ENCODE measurements at places on chromosomes 7 and 10.

DNA sequence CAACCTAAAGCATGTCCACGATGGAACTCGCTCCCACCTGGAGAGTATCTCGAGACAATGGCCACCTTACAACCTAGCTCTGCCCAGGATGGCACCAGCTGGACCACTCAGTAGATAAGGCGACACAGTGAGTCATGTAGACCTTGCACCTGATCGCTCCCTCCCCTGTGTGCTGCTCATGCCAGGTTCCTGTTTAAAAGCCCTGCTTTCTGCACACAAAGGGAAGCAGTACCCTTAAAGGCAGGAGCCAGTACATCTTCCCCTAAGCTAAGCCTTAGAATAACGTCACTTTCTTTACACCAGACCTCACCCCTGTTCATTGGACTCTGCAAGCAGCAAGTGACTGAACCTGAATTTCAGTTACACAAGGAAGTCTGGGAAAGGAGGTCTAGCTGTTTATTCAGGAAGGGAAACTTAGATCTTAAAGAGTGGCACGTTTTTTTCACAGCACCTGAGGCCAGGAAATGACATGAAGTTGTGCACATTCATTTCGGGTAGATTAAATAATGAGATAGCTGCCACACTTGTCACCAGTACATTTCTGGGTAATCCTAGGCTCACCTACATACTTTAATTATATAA lies 117.9 kb downstream of the MTPAP start:
- no peak for DNase-seq

- DNase-seq = no peak
These were observed 120.7 kb downstream of the TES start for GRCh38 chr7:116331020-116331419.

GRCh38 chr10:46514431-46514861 lies 42.0 kb downstream of the GPRIN2 start:
- no peak for DNase-seq

- DNase-seq = peak; percentile 77
These were observed 441 bp downstream of the BMI1 start for GRCh38 chr10:22321156-22321923.

DNA sequence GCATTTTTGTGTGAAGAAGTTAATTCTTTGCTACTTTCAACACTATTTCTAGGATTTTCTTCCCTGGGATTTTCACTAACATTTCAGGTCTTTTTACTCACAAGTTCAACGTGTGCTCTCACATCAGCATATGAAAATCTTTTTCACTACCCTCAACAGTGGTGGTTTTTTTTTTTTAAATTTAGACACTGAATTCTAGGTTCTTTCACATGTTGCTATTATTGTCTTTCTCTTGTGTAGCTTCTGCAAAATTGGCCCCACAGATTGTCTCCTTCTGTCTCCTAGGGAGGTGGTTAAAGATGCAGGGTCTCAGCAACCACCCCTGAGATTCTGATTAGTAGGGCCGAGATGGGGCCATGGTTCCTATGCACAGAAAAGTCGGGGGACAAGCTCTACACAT lies 165.0 kb upstream of the GPR26 start:
- no peak for DNase-seq

- DNase-seq = no peak
These were observed 5.6 kb downstream of the RHBDD2 start for GRCh38 chr7:75884476-75884875.

DNA sequence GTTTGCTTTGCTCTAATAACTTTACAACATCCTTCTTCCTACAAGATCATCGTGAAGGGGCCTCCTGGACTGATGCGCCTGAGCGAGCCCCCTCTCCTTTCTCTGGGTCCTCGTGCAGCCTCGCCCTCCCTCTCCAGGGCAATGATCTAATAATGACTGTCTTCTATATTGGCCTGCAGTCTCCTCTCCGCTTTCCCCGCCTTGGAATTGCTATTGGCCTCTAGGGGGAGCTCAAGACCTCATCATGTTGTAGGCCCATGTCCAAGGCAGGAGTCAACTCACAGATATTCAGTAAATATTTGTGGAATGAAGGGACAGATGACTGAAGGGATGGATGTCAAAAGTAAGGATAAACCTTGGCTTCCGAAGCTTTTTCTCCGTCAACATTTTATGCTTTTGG lies 1180.3 kb downstream of the TYW1 start:
- DNase-seq = no peak

DNA sequence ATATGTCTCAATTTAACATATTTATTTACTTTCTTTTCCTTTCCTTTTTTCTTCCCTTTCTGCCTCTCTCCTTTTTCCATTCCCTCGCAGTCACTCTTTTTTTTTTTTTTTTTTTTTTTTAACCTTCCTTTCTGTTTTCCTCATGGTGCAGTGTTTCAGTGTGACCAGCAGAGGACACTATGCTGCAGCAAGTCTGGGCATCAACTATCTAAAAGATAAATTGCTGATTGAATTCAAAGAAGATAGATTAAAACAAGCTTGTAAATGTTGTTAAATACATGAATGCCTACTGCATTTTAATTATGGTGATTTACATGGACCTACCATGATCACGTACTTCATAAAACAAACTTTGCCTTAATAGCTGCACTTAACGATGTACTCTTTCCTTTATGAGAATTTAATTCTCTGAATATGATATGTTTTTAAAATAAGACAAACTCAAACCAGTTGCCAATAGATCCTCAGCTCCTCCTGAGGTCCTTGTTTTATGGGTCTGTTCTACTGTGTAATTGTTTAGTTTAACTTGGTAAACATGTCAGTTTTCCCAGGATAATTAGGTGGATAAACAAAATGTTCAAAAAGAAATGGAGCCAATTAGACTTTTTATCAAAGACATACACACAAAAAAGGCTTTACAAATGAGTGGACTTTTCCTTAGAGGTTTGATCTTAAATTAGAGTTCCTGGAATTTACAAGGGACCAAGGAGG lies 101.0 kb upstream of the AGR3 start:
- peak; percentile 37 for DNase-seq

DNA sequence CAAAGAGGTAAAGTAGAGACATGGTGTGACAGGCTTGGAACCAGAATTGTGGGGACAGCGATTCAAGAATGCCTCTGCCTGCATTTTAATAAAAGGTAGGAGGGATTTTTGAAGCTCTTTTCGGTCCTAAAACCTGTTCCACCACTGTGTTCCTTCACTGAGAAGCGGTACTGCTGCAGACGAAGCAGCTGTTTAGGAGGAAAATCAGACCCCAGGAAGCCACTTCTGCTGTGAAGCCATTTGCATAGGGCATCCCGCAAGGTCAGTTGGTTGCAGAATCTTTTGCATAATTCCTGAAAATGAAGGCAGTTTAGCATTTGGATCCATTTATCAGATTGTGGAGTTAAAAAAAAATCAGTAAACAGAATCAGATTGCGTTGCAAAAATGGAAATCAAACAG lies 183.3 kb upstream of the PRKCQ start:
- no peak for DNase-seq

- DNase-seq = no peak
These were observed 59.3 kb downstream of the C10orf105 start for GRCh38 chr10:71660313-71660712.

DNA sequence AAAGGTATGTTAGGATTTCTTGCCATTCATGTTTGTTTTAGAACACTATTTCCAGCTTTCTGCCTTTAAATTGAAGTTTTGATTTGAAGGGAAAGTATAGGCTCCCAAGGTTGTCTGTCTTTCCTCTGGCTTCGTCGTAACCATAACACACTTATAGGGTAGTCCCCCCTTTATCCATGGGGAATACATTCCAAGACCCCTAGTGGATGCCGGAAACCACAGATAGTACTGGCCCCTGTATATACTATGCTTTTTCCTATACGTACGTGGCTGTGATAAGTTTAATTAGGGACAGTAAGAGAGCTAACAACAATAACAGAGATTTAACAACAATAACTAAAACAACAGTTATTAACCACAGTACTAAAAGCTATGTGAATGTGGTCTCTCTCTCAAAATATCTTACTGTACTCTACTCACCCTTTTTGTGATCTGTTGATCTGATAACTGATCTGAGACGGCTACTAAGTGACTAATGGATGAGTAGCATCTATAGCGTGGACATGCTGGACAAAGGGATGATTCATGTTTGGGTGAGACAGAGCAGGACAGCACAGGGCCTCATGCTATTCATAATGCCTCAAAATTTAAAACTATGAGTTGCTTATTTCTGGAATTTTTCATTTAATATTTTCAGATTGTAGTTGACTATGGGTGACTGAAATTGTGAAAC lies 273.1 kb downstream of the AUTS2 start:
- DNase-seq = no peak

DNA sequence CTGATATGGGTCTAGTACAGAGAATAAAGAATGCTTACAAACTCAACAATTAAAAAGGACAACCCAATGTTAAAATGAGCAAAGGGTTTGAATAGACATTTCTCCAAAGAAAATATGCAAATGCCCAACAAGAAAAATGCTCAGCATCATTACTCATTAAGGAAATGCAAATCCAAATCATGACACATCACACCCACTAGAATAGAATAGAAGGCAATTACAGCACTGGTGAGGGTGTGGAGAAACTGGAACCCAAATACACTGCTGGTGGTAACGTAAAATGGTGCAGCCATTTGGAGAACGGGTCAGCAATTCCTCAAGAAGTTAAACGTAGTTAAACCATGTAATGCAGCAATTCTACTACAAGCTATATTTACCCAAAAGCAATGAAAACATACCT lies 53.8 kb downstream of the KDM7A start:
- no peak for DNase-seq

GRCh38 chr10:34311679-34312078 lies 503.4 kb downstream of the PARD3 start:
- no peak for DNase-seq

DNA sequence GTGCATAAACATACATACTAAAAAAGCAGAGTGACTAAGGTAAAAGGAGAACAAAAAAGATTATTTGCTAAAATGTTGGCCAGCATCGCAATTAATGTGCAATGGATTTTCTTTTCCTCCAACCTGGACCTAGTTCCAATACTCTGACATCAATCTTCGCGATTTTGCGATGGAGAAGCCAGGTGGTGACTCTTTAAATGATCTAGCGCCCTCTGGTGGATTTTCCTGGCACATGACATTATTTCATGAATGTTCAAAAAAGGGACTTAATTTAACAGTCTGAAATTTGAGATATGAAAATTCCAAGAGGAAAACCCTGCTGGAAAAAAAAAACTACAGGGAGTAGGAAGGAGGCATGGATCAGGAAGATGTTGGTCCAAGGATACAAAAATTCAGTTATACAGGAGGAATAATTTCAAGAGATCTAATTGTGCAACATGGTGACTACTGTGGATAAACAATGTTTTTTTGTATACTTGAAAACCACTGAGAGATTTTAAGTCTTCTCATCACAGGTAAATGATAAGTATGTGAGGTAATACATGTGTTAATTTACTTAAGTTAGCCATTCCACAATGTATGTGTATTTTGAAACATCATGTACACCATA lies 4.3 kb upstream of the KCNMA1 start:
- peak; percentile 39 for DNase-seq

DNA sequence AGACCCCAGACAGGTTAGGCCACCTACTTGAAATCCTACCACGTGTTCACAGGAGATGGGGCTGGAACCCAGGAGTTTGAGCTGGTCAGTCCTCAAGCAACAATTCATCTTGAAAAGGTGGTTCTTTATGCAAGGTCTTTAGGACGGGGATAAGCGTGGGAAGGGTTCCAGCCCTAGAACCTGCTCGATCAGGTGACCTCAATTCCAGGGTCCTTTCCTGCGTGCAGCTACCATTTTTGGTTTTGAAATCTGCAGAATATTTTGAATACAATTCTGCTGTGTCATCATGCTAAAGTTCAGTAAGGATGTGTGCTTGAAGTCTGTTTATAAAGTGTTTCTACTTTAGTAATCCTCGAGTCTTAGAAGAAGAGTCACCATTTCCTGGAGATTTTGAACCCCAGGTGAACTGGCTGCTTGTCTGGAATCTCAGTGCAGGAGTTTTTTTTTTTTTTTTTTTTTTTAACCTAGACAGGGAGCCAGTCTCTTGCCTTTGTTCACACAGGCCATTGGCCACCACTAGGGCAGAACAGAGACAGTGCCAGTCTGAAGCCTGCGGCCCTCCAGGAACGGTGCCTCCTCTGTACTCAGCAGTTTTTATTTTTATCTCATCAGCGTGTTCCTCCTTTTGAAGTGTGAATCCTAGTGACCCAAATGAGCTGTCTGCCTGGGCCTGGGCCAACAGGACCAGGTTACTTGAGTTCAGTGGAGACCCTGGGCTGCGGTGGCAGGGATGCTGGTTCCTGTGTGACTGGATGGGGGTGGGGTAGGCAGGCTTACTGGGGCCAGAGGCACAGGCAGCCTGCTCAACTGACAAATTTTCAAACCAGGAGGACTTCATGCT lies 54.6 kb downstream of the EEPD1 start:
- DNase-seq = peak; percentile 48

DNA sequence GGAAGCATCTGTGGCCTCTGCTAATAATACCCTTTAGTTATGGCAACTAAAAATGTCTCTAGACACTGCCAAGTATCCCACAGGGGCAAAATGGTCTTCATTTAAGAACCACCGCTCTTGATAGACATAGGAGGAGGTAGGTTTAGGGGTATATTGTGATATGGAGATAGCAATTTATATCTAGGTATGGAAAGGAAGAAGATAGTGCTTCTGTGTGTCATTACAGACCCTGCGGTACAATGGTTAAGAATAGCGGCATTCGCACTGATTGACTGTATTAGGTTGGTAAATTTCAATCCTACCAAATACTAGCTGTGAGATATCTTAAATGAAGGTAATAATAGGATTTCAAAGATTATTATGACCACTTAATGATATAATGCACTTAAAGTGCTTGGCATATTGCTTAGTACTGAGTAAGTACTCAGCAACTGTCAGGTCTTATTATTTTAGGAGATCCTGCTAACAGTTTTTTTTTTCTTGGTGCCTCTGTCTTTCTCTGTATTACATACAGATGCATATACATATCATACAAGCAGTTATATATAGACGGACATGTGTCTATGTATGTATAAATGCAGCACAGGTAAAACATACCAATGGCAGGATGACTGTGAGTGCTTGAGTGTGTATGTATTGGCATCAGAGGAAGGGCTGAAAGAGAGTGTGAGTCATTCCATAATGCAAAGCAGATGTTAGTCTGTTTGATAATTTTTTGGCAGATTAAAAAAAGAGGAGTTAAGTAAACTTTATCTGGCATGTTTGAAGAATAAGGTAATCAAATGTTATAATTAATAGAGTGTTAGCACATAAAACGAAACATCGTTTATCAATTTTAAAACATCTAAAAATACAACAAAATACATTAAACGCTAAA lies 50.0 kb upstream of the ITGB8 start:
- DNase-seq = no peak

DNA sequence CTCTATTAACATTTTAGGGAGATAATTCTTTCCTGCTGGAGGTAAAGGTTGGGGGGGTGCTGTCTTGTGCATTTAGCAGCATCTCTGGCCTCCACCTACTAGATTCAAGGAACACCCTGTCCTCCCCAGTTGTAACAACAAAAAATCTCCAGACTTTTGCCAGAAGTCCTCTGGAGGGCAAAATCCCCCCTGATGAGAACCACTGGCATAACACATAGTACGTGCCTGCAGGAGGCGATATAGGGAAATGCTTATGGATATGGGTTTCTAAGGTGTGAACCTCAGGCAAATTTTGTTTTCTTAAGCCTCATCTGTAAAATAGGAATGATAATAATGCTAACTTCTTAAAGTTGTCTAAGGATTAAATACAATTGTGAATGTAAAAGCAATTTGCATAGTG lies 2.9 kb upstream of the OSBPL3 start:
- DNase-seq = no peak
